HuH-7 (cell line): ENCODE measurements at places on chromosomes 3 and 15.

DNA sequence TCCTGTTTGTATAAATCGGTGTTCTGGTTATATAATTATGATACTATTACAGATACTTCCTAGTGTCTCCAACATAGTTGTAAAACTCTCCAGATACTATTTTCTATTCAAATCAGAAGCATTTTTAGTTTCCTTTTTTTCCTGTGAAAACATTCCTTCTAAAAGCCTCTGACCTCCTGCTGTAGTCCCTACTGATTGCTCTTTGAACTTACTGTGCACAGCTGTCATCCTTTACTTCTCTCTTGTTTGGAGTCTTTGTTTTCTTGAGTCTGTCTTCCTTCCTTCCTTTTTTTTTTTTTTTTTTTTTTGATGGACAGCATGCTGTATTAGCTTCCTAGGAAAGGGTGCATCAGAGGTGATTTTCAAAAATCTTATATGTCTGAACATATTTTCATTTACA, 28.9 kb downstream of the NR2C2 start:
- DNase-seq = no peak

GRCh38 chr3:59644479-59645402, 594.9 kb upstream of the CFAP20DC start:
- no peak for DNase-seq

DNA sequence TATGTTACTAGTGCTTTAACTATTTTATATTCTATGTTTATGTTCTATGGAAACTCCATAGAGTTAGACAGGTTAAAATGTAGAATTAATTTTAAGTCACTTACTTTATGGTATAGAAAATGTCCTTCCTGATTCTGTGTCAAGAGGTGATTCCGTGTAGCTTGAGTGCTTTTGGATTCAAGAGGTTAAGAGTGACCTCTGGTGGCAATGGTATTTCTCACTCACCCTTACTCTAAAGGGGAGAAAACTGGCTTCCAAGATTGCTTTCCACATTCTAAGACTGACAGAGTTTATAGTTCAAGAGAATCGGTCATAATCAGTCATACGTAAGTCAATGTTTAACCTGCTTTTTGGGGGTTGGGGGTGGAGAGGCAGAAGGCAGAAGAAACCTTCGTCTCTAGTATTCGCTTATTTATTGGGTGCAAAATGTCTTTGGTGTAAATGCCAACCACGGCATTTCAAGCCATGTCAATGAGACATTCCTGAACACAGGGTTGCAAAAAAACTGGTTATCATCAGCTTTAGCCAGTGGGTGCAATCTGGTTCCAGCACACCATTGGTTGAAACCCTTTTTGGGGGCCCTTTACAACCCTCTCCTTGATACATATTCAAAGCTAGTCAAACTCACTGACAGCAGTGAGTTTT, 92.0 kb upstream of the VGLL3 start:
- peak; percentile 43 for DNase-seq

DNA sequence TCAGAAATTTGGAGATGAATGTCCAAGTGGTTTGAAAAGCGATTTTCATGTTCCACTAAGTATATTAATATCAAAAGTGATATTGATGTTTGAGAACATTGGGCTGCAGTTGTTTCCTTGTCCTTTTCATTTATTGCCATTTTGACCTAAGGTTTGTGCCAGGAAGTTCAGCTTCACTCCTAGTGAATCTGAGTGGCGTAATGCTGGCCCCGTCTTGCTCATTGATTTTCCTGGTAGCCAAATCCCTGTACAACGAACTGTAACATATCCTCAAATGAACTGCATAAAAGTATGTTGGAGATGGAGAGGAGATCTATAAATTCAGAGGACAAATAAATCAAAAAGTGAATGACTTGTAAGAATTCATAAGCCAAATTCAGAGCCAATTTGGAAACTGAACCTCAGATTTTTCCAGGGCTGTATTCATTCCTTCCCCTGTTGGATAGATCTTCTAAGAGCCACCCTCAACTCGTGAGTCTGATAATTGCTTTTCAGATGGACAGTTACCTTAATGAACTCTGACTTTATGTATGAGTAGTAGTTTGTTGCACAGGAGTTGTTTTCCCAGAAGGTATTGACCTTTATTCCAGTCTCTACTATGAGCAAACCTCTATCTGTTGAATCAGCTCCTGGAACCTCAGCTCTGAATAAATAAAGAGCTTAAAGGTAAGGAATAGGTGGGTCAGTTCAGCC, 72.8 kb downstream of the ITPR1 start:
- DNase-seq = peak; percentile 32

DNA sequence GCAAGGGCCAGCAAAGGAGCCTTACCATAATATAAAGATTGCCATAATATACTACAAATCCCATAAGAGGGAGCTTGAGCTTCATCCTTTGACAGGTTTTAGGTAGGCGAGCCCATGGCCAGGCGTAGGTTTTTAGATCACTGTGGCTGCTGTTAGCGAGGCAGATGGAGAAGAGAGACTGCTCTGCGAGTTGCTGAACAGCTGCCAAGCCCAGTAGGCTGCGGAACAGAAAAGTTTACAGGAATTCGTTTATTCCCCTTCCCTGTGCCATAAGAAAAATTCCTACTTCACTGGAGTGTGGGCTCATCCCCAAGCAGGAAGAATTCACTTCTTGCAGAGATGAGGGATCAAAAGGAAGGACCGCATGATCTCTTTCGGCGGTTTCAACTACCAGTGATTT, 30.5 kb downstream of the TMED3 start:
- no peak for DNase-seq

- DNase-seq = no peak
Measured at GRCh38 chr15:61243983-61244593, 15.0 kb upstream of the RORA start.

GRCh38 chr3:159855599-159856346, 132.9 kb upstream of the IL12A start:
- DNase-seq = no peak

GRCh38 chr15:86797135-86797534, 717.5 kb downstream of the AGBL1 start:
- DNase-seq = no peak

- DNase-seq = peak; percentile 39
Measured at GRCh38 chr3:29683018-29683993, 402.4 kb downstream of the RBMS3 start.

- DNase-seq = no peak
Measured at GRCh38 chr3:37531066-37531720, 330.5 kb upstream of the CTDSPL start.

DNA sequence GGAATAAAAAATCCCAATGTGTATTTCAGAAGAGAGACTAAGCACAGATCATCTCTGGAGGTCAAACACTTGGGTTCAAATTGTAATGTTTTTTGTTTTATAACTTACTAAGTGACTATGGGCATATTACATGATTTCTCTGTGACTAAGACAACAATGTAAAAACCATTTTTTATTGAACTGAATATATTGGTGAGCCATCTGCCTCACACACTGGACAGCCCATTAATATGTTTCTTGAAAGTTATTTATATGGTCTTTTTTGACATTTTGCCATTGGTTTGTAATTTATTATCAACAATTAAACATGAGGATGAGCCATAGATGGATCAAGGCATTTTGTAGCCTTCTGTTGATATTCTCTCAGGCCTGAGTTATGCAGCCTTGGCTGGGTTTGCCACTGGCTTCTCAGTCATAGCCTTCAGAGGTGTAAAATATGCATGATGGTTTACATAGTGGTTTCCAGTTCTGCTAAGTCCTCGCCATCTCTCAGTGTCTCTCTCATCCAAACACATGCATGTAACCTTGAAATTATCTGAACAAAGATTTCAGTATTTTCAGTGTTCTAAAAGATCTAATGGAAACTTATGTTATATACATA, 997.2 kb downstream of the DIPK2A start:
- DNase-seq = no peak

- DNase-seq = no peak
Measured at GRCh38 chr3:182837855-182838454, 44.7 kb downstream of the ATP11B start.

- DNase-seq = no peak
Measured at GRCh38 chr3:95899911-95900310, 914.5 kb upstream of the EPHA6 start.

- no peak for DNase-seq
Measured at GRCh38 chr3:106810300-106810875, 566.9 kb upstream of the CCDC54 start.
